ENCODE measurements at places on chromosomes 16 and 17.

GRCh38 chr17:17698869-17699351 is 17.7 kb downstream of the RAI1 start:
- no peak for DNase-seq

DNA sequence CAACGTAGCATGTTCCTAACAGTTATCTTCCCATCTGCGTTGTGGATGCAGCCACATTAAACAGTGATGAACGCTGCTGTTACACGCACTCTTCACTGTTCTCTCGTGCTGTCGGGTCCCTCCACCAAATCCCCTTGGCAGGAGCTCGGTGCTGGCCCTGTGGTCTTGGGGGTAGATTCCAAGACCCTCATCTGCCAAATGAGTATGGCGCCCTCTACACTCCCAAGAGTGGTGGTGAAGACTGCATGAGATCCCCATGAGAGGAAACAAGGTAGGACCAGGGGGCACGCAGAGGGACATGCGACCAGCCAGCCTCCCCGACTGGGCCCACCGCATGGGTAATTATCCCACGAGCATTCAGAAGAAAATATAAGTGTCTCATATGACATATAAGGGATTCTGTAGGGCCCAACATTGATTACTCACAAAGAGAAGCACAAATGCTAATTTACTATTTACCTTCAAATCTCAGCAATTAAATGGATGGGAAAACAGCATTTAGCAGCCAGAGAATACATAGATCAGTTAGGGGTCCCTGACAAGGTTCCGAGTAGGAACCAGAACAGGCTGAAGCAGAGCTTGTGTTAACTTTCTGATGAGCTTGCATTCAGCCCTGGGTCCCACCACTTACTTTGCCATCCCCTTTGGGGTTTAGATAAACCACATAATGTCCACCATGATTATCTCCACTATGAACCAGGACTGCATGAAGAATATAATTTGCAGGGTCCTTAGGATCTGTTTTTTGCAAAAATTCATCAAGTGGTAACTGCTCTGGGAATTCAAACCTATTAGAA is 23.8 kb downstream of the LITAFD start:
- no peak for DNase-seq

- DNase-seq: no peak
These were observed 11.9 kb downstream of the EXOC7 start for GRCh38 chr17:76091526-76092286.

- DNase-seq: no peak
These were observed 12.3 kb downstream of the CES4A start for GRCh38 chr16:67000384-67001351.

GRCh38 chr17:55117164-55117563 is 147.6 kb upstream of the HLF start:
- no peak for DNase-seq

DNA sequence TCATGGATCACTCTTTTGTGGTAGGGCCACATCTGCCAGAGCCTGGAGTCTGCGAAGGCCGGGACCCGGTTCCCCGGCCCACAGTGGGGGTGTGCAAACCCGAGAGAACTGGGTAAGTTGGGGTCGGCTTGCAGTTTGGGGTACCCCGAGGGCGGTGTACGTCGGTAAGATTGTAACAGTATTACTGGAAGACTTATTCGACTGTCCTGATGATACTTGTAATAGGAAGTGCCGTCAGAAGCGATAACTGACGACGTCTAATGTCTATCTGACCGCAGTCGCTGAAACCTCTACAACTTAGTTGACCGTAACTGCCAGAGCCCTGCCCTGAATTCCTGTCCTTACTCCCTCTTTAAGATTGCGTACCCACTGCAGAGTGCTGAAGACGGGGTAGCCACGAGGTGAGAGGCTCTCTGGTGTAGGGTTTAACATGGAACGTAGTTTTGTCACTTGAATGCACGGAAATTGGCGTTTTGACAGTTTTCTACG is 24.0 kb downstream of the TRPV2 start:
- no peak for DNase-seq

DNA sequence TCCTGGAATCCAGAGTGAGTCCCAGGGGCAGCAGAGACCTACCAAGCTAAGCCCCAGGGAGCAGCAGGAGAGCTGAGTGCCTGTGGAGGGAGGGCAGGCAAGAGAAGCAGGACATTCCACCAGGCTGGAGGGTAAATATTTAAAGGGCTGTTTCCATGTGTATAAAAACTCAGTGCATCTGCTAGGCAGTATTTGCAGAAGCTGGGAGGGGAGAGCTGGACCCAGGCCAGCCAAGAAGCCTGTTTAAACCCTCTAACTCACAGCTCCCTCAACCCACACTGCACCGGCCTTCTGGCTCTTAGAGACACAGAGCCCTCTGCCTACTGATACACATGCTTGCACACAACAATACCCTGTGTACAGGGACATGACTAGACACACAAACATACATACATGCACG is 22.5 kb upstream of the TMEM132E start:
- DNase-seq: no peak

DNA sequence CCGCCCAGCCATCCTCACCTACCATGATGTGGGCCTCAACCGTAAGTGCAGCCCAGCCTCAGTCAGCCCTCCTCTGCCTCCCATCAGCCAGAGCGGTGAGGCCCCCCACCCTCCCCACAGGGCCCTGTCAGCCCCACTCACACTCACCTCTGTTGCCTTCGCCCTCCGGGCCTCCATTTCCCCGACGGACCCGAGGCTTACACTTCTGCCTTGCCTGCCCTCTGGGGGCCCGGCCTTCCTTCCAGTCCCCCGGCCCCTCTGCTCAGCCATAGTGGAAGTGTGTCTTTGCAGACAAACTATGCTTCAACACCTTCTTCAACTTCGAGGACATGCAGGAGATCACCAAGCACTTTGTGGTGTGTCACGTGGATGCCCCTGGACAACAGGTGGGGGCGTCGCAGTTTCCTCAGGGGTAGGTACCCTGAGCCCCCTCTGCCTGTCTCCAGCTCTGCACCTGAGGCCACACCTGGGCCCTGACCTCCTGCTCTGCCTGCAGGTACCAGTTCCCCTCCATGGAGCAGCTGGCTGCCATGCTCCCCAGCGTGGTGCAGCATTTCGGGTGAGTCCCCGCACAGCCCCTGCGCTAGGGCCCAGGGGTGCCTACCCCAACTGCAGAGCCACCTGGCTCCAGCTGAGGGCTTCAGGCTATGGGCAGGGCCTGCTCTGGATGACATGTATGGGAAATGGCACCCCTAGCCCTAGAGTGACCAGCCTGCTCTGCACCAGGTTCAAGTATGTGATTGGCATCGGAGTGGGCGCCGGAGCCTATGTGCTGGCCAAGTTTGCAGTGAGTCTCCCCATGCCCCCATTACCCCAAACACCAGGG is 4.1 kb downstream of the NDRG4 start:
- no peak for DNase-seq

GRCh38 chr16:90040152-90041023 is 21.1 kb upstream of the DBNDD1 start:
- DNase-seq: no peak

GRCh38 chr17:1896243-1897104 is 66.7 kb downstream of the RPA1 start:
- no peak for DNase-seq

DNA sequence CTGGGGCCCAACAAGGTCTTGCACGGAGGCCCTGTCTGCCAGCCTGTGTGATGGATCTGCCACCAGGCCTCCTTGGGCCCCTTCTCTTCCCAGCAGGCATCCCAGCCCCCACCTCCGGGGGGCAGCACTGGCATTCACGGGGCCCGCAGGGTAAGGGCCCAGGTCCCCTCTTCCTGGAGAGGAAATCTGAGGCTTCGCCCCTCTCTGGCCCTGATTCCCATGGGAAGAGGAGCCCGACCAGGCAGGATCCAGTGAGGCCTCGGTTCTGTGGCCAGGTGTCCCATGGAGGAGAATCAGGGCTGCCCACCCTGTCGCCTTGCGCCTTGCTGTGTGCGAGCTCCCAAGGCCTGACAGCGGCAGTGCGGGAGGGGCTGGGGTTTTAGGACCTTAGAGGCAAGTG is 48.4 kb downstream of the PDPK1 start:
- no peak for DNase-seq

GRCh38 chr16:56460101-56460500 is 8.7 kb downstream of the OGFOD1 start:
- DNase-seq: no peak

DNA sequence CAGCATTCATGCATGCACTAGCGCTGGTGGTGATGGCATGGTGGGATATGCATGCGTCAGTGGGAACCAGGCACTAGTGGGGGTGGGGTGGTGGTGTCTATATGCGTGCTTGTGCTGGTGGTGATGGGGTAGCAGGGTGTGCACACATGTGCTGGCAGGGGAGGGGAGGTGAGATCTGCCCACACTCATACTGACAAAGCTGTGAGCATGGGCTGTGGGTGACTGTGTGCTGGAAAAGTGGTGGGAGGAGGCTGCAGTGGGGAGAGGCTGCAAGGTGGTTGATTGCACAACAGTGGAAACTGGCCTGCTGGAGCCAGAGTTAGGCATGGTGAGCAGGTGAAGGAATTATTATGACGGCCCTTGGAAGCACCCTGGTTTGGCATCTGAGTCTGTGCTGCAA is 31.3 kb upstream of the TEKT1 start:
- no peak for DNase-seq

- no peak for DNase-seq
These were observed 125.7 kb downstream of the COPRS start for GRCh38 chr17:31733326-31733725.

DNA sequence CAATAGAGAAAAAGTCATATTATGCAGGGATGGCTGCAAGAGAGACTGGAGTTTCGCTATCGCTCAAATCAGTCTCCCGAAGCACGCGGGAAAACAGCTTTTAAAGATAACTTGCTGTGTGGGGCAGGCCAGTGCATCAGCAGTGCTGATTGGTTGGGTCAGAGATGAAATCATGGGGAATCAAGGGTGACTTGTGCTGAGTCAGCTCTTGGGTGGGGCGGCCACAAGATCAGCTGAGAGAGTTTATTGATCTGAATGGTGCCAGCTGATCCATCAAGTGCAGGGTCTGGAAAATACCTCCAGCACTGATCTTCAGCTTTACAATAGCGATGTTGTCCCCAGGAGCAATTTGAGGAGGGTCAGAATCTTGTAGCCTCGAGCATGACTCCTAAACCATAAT is 430.5 kb downstream of the RBFOX1 start:
- DNase-seq: no peak

GRCh38 chr17:2594722-2595599 is 1.5 kb downstream of the PAFAH1B1 start:
- DNase-seq: no peak

DNA sequence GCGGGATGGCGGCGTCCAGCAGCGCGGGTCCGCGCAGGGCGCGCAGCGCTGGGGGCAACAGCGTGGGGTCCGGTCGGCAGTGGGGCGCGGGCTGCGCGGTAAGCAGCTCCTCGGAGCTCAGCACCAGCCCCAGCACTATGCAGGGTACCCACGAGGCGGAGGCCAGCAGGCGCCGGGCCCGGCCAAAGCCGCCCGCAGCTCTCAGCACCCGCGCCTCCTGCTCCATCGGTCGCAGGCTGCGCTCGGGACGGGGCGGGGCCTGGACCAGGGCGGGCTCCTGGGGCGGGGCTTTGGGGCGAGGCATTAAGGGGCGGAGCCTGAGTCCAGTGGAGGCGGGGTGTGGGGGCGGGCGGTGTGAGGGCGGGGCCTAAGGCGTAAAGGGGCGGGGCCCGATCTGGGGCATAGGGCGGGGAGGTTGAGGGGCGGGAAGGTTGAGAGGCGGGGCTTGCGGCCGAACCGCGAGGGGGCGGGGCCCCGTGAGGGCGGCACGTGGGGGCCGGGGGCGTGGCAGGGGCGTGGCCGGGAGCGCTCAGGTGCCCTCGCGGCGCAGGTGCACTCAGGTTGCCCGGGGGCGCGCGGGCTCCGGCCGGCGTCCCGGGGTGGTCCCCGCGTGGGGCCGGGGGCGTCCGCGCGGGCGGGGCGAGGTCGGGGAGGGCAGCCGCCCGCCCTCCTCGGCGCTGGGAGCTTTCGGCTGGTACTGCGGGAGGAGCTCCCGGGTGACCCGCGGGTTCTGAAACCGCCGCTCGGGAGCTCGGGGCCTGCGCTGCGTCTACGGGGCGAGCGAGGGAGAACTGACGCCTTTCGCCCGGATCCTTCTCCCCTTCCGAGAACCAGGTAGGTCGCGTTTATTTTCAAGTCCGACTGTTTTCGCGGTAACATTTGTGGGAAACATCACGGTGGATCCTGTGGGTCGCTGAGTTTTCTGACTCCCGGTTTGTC is 1.4 kb upstream of the SLC22A31 start:
- DNase-seq: peak; percentile 71

DNA sequence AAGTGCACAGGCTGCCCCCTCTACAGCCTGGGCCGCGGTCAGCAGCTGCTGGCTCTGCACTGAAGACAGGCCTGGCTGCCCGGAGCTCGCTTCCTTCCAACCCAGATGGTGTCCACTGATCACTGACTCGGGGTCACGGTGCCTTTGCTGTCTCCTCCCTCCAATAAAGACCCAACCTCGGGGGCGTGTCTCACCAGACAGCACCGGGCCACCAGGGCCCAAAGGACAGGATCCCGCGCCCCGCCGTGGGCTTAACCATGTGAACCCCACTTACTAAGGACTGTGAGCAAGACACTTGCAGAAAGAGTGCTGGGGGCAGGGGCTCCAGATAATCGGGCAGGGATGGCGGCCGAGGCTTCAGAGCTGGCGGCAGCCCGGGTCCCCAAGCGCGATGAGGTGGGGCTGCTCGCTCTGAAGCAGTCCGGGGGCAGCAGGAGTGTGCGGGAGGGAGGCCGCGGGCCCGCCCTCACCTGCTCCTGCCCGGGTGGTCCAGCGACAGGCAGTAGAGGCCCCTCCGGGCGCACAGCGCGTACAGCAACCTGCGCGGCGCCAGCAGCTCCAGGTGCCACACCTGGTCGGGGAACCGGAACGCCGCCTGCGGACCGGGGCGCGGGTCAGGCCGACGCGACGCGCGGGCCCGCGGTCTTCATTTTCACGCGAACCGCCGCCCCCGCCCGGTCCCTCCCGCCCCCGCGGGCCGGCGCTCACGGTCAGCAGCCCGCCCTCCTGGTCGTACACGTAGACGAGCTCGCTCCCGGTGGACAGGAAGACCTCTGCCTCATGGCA is 502 bp downstream of the FAAP100 start:
- DNase-seq: no peak

GRCh38 chr17:81966343-81967243 is 5.6 kb upstream of the NOTUM start:
- DNase-seq: no peak

All from stimulated activated CD4-positive, alpha-beta T cell treated with anti-CD3 and anti-CD28 coated beads, Interleukin-12 subunit alpha, Interleukin-12 subunit beta, amount 100 ng/mL, for 24 hours (primary cell).